Fibroblast of skin of left biceps (primary cell): ENCODE measurements at places on chromosomes 5 and 9.

GRCh38 chr5:14266171-14266570, 123.0 kb downstream of the TRIO start:
- no peak for DNase-seq

GRCh38 chr5:17991775-17992174, 357.5 kb downstream of the TAF11L14 start:
- DNase-seq: no peak

DNA sequence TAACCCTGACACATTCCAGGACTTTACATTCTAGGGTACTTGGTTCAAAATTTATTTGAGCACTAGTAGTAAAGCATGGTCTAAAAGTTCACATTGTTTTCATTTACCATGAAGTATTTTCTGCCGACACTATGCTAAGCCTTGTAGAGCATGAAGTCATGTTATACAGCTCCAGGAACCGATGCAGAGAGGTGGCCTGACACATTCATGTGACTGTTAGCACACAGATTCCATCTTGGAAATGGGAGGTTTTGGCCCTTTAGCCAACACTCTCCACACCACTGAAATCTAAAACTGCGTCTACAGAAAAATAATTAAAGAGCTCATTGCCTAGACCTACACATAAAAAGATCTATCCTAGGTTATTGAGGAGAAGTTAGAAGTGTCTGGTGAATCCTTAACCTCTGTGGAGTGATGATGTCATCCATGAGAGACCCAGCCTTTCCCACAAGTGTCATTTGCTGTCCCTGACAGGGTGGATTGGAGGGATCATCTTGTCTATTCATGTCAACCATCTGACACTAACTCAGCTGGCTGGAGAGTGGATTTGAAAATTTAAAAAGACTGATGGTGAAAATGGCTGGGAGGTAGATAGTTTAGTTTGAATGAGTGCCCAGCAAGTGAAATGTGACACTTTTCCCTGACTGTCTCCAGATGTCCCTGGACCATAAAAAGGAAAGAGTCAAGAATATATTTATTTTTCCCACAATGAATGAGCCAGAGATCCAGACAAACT, 1.3 kb downstream of the RANBP3L start:
- DNase-seq: no peak

- no peak for DNase-seq
Observed at GRCh38 chr5:157890836-157891597, 32.1 kb upstream of the CLINT1 start.

- DNase-seq: no peak
Observed at GRCh38 chr5:151254556-151254955, 1.6 kb downstream of the GM2A start.

- DNase-seq: no peak
Observed at GRCh38 chr5:34061993-34062392, 19.0 kb upstream of the C1QTNF3 start.

- DNase-seq: no peak
Observed at GRCh38 chr5:41193456-41194205, 19.7 kb downstream of the C6 start.

GRCh38 chr5:111952555-111952954, 195.6 kb upstream of the NREP start:
- no peak for DNase-seq

- no peak for DNase-seq
Observed at GRCh38 chr5:101580591-101580990, 677.5 kb upstream of the ST8SIA4 start.
